ENCODE measurements at places on chromosomes 7 and 10. TPM values are rescaled to one million over a fixed set of nuclear protein-coding genes. Genes with fewer than 3 reads are reported as not detected.

GRCh38 chr7:41969561-41970105 lies 266.7 kb upstream of the INHBA start:
- H3K27me3 ChIP-seq = no peaks in the 10 kb centered on the region
- H3K36me3 ChIP-seq = no peaks in the 10 kb centered on the region
- H3K4me1 ChIP-seq = no peaks in the 10 kb centered on the region

DNA sequence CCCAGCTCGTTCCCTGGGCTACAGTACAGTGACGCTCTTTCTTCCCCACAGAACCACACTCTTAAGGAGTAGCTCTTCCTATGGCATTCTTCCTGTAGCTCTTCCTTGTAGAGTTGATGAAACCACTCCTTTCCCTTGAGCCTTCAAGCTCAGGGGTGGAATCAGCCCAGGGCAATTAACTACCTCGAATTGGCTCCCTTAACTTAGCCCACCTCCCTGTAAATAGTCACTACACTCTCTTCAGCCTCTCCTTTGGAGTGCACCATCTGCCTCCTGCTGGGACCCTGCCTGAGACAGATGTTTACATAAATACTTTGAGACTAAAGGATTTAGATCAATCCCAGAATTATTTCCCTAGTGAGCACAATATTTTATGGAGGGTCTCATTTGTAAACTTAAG lies 537.8 kb upstream of the AUTS2 start:
- no peaks in the 10 kb centered on the region for H3K36me3 ChIP-seq

- peaks cover 3% of the 10 kb centered on the region for H3K4me1 ChIP-seq
- no peaks in the 10 kb centered on the region for H3K27me3 ChIP-seq
- H3K27ac ChIP-seq = peak overlapping the region; percentile 41
- peak; percentile 19 for DNase-seq
Observed at GRCh38 chr10:98611436-98611835, 164.7 kb upstream of the HPS1 start.

- H3K4me1 ChIP-seq = peaks cover 9% of the 10 kb centered on the region
- peak; percentile 84 for DNase-seq
- H3K27ac ChIP-seq = peak overlapping the region; percentile 97
- H3K4me3 ChIP-seq = no peak overlapping the region
Observed at GRCh38 chr7:155618708-155619633, 25.5 kb upstream of the RBM33 start.

GRCh38 chr7:2024567-2024918 lies 208.2 kb downstream of the MAD1L1 start:
- peaks cover 1% of the 10 kb centered on the region for H3K4me1 ChIP-seq
- no peaks in the 10 kb centered on the region for H3K36me3 ChIP-seq
- no peak overlapping the region for H3K4me3 ChIP-seq
- H3K27ac ChIP-seq = no peak overlapping the region

DNA sequence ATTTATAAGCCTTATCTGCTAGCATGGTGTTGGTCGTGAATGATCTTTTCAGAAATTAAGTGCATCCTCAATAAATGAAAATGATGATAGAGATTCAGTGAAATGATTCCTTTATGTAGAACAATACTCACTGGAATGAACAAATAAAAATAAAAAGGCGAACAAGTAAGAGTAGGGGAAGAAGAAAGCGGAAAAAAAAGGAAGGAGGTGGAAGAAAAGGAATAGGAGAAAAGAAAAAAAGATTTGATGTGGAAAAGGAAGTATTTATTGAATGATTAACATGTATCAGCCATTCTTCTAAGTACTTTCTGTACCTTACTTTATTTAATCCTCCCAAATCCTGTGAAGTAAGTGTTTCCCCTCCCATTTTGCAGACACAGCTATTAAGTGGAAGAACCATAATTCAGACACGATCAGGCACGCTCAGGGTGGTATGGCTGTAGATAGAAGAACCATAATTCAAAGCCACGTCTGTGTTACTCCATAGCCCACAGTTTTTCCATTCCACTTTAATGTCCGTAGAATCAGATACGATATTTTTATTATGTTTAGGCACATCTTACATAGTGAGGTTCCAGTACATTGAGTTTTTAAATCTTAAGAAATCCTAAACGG lies 156.2 kb upstream of the LAMB4 start:
- H3K4me3 ChIP-seq = no peak overlapping the region
- H3K27me3 ChIP-seq = no peaks in the 10 kb centered on the region

DNA sequence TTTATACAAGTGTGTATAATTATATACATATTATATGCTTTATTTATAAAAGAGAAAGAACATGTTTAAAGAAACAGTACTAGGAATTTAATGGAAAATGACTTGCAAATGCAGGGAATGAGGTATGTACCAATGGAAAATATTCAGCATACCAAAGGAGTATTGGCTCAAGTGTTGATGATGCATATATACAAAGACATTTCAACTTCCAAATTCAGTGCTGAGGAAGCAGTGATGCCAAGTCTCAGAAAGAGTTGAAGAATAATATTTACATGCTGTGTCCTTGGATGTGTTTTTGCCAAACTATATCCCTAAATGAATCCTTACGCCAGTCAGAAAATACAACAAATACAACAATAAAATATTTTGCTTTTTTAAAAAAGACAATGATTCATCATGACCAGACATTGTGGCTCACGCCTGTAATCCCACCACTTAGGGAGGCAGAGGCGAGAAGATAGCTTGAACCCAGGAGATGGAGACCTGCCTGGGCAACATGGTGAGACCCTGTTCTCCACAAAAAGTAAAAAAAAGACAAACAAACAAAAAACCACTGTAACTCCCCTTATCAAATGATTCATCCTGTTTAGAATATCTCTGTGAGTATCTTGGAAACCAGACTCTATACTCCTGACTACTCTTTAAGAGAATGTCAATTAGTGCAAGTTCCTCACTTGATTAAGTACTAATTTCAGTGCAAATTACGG lies 157.2 kb downstream of the CHRM2 start:
- H3K27ac ChIP-seq = no peak overlapping the region
- no peaks in the 10 kb centered on the region for H3K27me3 ChIP-seq
- no peak for DNase-seq
- no peaks in the 10 kb centered on the region for H3K36me3 ChIP-seq
- H3K4me1 ChIP-seq = peaks cover 4% of the 10 kb centered on the region
- H3K4me3 ChIP-seq = no peak overlapping the region

DNA sequence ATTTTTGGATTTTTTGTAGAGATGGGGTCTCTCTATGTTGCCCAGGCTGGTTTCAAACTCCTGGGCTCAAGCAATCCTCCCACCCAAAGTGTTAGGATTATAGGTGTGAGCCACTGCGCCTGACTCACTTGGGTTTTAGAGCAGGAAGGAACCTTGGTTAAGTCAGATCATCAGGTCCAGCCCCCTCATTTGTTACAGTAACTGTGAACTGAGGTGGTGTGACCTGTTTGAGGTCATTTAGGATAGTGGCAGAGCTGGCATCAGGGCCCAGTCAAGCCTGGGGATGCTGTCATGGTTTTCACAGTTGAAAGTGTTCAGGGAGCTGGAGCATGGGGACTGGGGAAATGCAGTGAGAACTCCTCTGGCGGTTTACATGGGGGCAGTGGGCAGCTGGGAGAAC lies 159.6 kb downstream of the TAX1BP1 start:
- H3K27ac ChIP-seq = no peak overlapping the region
- peaks cover 9% of the 10 kb centered on the region for H3K4me1 ChIP-seq
- H3K27me3 ChIP-seq = no peaks in the 10 kb centered on the region
- no peak for DNase-seq

GRCh38 chr10:125232841-125233240 lies 72.5 kb upstream of the CTBP2 start:
- no peaks in the 10 kb centered on the region for H3K27me3 ChIP-seq
- no peak for DNase-seq

The NFKB2 gene
- total RNA-seq = 23.2 TPM

The NKX1-2 gene
- total RNA-seq = 2.0 TPM

The LIPF gene
- 1.1 TPM for total RNA-seq

DNA sequence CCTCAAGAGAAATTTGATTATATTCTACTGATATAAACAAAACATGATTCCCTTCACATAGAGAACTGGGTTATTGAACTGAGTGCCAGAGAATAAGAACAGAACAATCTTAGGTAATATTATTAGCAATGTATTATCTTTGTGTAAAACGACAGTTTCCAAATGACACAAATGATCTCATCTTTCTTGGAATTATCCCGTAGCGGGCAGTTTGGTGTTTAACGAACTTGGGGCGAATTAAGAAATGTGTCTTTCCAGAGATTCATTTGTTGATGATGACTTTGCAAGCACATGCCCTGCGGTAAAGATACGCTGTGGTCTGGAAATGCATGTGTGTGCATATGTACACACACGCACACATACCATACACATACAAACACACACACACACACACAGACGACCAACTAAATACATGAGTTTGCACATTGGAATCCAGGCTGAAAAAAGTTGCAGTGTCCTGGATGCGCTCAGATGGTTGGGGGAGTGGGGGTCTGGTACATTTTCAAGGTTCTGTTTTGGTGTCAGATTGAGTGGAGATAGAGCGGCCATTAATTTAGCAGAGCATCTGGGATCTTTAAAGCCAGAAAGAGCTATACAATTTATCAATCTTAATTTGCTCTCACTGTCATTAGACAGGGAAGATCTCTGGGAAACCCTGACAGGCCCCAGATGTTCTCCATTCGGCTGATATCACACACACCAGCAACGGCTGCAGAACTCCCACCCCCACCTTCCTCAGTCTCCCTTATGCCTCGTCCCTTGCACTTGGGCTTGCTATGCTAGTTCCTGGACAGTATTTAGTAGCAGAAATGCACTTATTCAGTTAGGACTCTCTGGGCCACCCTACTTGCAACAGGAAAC lies 112.4 kb upstream of the FAM171A1 start:
- H3K27ac ChIP-seq = no peak overlapping the region
- no peak for DNase-seq
- H3K27me3 ChIP-seq = no peaks in the 10 kb centered on the region
- no peaks in the 10 kb centered on the region for H3K36me3 ChIP-seq
- no peak overlapping the region for H3K4me3 ChIP-seq
- H3K4me1 ChIP-seq = no peaks in the 10 kb centered on the region

The TES gene
- 122 TPM for total RNA-seq

DNA sequence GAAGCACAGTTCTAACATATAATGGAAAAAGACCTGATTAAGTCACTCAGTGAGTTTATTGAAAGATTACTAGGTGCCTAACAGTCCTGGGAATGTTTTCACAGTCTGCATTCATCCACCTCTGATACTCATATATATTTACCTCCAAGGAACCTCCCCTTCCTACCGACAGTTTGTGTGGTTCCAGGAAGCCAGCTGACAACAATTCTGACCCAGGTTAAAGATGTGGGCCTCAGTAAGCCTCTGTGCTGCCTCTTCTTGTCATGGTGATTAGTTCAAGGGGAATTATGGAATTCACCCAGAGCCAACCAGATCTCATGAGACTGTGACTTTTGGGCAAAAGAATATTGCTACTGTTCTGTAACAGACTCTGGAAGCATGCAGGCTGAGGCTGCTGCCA lies 186.8 kb downstream of the NXPH1 start:
- no peaks in the 10 kb centered on the region for H3K4me1 ChIP-seq
- H3K36me3 ChIP-seq = no peaks in the 10 kb centered on the region
- DNase-seq = no peak
- H3K4me3 ChIP-seq = no peak overlapping the region
- no peak overlapping the region for H3K27ac ChIP-seq

GRCh38 chr10:13787015-13787421 lies 200.3 kb downstream of the PRPF18 start:
- no peaks in the 10 kb centered on the region for H3K27me3 ChIP-seq
- no peak overlapping the region for H3K27ac ChIP-seq
- no peak for DNase-seq
- no peaks in the 10 kb centered on the region for H3K36me3 ChIP-seq
- H3K4me1 ChIP-seq = peaks cover 7% of the 10 kb centered on the region

All from hepatocyte (in vitro differentiated cells).